Stimulated activated CD4-positive, alpha-beta T cell treated with anti-CD3 and anti-CD28 coated beads, TNF-alpha, amount 100 ng/mL, for 4 hours (primary cell): ENCODE measurements at places on chromosomes 1 and 21.

- no peak for DNase-seq
Measured at GRCh38 chr1:6753320-6754140, 31.7 kb upstream of the CAMTA1 start.

DNA sequence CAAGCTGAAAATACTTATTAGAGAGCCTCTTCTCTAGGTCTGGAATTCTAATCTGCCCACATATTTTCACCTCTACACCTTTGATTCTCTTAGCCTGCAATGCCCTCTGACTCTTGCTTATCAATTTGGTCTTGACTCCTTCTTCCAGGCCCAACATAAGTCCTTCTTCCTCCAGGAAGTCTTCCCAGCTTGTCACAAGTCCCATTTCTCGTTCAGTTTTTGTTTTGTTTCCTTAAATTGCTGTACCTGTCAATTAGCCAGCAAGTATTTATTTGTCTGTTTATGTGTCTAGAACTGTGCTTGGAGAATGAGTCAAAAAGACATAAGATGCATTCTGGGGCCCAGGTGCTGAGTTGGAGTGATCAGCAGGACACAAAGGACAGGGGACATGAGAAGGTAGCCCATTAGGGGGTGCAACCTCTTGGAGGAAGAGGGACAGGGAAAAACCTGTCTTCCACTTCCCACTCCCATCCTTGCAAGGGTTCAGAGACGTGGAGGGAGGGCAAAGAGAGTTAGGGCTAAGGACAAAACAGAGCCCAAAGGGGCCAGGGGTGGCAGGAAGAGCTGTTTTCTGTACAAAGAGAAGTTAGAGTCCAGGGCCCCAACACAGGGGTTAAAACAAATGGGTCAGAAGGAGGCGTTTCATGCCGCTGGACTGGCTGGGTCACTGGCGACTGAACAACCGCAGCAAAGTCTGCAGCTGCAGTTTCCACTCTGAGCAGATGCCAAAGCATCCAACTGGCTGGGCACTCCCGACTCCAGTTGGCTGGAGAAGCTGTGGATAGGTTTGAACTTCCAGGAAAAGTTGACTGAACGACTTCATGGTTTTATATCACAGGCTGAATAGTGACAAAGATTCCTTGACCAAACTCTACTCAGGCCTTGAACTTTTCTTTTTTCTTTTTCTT lies 10.7 kb upstream of the CNR2 start:
- no peak for DNase-seq

GRCh38 chr1:244273262-244273844 lies 178.4 kb downstream of the ADSS2 start:
- no peak for DNase-seq

DNA sequence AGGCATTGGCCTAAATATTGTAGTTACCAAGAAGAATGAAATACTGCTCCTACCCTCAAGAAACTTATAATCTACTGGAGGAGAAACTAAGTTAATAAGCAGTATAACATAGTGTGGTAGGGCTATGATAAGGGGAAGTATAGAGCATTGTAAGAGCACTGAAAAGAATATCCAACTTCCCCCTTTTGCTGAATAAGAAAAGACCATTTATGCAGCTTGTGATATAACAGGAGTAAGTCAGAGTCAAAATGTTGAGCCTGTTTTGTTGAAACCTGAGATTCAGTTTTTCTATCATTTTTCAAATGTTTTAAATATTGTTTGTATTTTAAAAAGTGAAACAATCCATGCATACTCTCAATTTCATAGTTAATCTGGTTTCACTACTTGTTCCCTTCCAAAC lies 48.3 kb upstream of the FCRL4 start:
- no peak for DNase-seq

- DNase-seq: no peak
Measured at GRCh38 chr1:239872626-239873025, 219.1 kb upstream of the FMN2 start.

DNA sequence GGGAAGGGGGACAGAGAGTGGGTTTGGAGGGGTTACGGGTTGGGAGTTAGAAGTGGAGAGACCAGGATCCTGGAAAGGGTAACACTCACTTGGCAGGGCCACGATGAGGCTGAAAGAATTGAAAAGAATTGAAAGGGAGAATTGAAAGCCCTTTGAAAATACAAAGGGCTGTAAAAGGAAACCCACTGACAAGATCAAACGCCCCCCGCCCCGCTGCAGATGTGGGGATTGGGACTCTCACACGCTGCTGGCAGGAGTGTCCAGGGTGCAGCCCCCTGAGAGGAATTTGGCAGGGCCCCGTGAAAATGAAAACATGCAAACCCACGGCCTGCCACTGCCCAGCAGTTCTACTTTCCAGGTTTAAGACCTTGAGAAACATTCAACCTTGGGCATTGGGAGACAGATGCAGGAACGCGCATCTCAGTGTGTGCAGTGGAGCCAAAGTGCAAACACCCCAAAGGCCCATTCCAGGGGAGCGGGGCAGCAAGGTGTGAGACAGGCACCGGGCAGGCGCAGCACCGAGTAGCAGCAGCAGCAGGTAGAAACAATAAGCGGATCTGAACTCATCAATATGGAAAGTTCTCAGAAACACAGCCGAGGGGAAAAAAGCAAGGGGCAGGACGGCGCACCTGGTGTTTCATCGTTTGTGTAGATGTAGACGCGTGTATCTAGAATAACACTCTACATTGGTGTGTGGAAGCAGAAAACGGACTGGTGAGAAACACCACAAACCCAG lies 8.3 kb upstream of the TNFRSF1B start:
- DNase-seq: no peak

DNA sequence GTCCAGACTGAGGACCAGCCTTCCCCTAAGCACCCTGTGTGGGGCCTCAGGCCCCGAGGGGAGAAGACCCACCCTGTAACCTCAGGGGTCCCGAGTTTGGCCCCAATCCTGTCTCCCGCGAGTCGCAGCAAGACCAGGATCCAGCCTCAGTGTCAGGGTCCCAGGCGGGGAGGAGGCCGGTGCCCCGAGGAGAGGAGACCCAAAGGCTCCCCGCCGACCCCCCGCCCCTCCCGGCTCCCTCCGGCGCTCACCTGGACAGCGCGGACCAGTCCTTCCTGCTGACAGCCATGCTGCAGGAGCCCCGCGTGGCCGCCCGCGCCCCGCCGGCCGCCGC lies at the start of gene LAD1:
Gene LAD1 (minus strand): TSS at position 307 of the 334 bp plus-strand sequence. CDS start 18 bp downstream, at position 289.
- DNase-seq: no peak

DNA sequence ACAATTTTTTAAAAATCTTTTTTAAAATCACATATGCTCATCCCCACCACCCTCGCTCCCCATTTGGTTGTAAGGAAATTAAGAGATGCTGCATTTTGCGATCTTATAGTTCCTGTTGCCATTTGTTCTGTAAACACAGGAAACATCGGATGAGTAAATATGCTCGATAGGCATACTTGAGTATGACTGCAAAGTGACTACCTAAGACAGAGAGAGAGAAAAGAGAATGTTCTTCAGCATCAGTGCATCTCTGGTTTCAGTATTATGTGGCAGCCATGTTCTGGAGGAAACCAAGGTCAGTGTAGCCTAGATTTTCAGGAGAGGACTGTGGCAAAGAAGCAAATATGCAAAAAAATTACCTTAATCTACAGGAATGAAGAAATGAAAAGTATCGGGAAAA lies 265.5 kb upstream of the FMN2 start:
- no peak for DNase-seq

GRCh38 chr1:152047413-152047729 lies 10.6 kb upstream of the S100A11 start:
- no peak for DNase-seq

GRCh38 chr1:100051893-100052292 lies 80.8 kb downstream of the SASS6 start:
- no peak for DNase-seq

- no peak for DNase-seq
Measured at GRCh38 chr1:116545359-116545705, 25.5 kb downstream of the CD58 start.

- no peak for DNase-seq
Measured at GRCh38 chr21:38830671-38831525, 25.2 kb downstream of the ETS2 start.
